ENCODE measurements at places on chromosomes 6 and 20.

- DNase-seq: no peak
These were observed 16.3 kb upstream of the SDCBP2 start for GRCh38 chr20:1345030-1345755.

DNA sequence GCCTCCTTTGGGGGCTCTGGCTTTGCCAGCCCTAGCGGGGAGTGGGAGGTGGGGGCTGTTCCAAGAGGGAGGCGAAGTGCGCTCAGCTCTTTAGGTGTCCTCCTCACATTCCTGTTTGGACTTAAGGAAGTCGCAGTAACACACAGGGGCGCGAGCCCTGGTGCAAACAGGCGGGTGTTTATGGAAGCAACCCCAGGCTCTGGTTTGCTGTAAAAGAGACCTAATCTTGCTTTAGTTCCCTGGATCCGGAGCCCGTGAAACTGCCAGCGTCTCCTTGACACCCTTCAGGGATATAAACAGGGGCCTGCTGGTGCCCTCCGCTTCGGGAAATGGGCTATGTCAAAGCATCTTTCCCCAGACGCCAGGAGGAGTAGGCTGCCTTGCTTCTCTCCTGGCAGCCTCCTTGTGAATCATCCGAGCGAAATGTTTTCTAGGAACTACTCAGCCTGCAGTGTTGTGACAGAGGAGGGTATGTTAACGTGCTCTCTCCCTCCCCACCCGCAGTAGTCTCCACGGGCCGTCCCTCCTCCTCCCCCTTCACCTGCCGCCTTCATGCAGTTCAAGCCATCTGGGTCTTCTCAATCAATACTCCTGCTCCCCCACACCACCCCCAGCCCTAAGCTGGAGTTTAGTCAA lies 168.0 kb upstream of the LRFN2 start:
- DNase-seq: no peak

DNA sequence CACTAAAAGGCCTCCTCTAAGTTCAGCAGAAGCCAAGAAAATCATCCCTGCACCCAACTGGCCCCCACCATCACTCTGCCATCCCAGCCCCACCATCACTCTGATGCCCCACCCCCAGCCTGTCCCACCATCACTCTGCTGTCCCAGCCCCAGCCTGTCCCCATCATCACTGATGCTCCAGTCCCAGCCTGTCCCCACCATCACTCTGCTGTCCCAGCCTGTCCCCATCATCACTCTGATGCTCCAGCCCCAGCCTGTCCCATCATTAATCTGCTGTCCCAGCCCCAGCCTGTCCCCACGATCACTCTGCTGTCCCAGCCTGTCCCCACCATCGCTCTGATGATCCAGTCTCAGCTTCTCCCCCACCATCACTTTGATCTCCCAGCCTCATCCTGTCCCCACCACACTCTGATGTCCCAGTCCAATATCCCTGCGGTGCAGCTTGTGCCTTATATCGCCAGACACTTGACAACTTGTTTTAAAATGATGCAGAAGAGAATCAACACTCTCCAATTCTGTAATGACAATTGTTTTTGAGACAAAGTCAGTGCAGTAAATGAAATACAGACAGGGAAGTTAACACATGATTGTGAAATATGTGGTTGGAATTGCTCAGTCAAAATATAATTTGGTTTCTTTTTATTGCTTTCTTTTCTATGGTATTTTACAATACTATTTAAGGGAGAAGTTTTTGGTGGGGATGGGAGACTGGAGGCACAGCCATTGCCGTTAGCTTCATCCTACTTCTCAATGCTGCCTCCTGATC lies 100.8 kb downstream of the TNFAIP3 start:
- peak; percentile 63 for DNase-seq

DNA sequence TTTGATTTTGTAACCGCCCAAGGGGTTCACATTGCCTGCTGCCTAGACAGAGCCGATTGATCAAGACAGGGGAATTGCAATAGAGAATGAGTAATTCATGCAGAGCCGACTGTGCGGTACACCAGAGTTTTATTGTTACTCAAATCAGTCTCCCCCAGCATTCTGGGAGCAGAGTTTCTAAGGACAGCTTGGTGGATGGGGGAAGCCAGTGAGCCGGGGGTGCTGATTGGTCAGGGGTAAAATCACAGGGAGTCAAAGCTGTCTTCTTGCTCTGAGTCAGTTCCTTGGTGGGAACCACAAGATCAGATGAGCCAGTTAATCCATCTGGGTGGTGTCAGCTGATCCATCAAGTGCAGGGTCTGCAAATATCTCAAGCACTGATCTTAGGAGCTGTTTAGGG lies 60.0 kb upstream of the EZR start:
- DNase-seq: peak; percentile 19

GRCh38 chr6:132675749-132676148 lies 16.8 kb upstream of the TAAR1 start:
- peak; percentile 57 for DNase-seq

DNA sequence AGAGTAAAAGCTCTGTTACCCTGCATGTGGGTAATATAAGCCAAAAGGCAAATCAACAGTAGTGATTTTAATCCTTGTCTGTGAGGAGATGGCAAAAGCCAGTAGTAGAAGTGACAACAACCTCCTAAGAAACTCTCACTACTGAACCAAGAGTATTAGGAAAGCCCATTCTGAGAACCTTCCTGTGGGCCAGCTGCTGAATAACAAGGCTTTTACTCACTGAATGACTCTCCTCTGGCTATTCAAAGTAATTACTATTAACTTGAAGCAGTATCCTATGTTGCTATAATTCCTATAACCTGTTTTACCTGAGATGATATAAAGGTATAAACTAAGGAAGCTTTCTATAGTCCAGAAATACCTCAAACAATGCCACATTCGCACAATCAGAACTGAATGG lies 55.1 kb downstream of the CHD6 start:
- DNase-seq: no peak

- no peak for DNase-seq
These were observed 11.4 kb downstream of the IYD start for GRCh38 chr6:150380256-150380655.

- no peak for DNase-seq
These were observed 8.1 kb downstream of the HLA-DRB1 start for GRCh38 chr6:32581315-32582095.

GRCh38 chr6:91267246-91267645 lies 680.4 kb upstream of the MAP3K7 start:
- no peak for DNase-seq

DNA sequence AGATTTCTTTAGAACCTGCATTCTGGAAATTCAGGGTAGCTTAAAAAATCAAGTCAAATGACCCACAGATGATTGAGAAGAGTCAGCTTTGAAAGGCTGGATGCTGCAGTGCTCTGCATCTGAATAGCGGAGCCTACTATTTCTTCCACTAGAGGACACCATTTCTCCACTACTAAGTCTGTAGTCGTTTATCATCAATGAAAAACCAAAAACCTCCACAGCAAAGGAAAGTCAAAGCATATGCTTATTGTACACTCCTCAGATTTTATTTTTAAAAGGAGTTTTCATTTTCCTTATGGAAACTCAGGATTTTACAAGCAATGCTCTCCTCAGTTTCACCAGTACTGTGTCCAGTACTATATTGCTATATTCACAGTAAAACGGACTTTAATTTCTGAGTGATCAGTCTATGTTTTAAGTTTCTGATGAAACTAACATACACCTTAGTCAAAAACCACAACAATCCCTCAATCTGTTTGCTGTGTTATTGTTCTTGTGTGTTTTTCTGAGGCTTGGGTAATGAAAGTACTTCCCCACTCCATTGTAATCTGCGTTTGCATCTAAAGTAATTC lies 50.5 kb upstream of the ENPP5 start:
- DNase-seq: peak; percentile 84

- DNase-seq: no peak
These were observed 16.9 kb downstream of the SEC23B start for GRCh38 chr20:18524646-18525045.
